Fibroblast of villous mesenchyme (primary cell): ENCODE measurements at places on chromosomes 16 and 17. TPM values are rescaled to one million over a fixed set of nuclear protein-coding genes. Genes with fewer than 3 reads are reported as not detected.

GRCh38 chr17:81995463-81996231, 18.2 kb downstream of the ASPSCR1 start:
- no peak for DNase-seq

Gene MYH8
- not detected in 2 replicates for total RNA-seq

DNA sequence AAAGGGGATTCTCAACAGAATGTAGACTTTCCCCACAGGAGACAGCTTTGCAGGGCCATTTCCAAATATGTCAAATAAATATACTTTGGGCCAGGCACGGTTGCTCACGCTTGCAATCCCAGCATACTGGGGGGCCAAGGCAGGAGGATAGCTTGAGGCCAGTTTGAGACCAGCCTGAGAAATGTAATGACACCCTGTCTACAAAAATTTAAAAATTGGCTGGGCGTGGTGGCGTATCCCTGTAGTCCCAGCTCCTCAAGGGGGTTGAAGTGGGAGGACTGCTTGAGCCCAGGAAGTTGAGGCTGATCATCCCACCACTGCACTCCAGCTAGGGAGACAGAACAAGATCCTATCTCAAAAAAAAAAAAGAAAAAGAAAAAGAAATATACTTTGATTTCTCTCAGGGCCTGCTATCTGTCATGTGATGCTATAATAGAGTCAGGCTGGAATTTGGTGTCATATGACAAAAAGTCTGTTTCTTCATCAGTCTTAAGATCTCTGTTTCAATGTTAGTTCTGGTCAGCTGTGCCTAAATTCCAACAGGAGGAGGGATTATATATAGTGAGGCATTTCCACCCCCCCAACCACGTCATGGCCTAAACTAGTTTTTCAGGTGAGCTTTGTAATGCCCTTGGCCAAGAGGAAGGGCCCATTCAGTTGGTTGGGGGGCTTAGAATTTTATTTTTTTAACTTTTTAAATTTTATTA, 4.3 kb upstream of the ZDHHC7 start:
- DNase-seq, result peak; percentile 53

DNA sequence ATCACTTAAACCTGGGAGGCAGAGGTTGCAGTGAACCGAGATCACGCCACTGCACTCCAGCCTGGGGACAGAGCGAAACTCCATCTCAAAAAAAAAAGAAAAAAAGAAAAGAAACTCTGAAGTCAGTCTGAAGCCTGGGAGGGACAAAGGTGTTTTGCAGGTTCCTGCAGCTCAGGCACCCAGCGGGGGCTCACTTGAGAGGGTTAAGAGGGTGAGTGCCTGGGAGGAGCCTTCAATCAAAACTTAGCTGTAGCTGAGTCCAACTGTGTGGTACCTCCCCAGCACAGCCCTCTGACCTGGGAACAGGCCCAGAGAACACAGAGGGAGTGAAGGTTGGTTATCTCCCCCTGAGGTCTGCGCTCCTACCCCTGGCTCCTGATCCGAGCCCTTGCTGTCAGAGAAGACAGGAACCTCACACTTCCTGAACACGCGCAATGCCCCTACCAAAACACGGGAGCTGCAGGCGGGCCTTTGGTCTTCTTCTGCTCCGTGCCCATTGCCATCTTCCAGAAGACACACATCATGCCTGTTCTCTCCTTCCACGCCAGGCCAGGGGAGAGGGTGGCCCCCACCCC, 20.4 kb upstream of the ZC3H18 start:
- no peak for DNase-seq

Gene CTU2
- total RNA-seq, result 19.4 and 25.1 TPM in 2 replicates

GRCh38 chr17:81898029-81898866, 3.8 kb upstream of the NPB start:
- peak; percentile 76 for DNase-seq
